Daoy (cell line): ENCODE measurements at places on chromosomes 12 and 14. TPM values are rescaled to one million over a fixed set of nuclear protein-coding genes. Genes with fewer than 3 reads are reported as not detected.

DNA sequence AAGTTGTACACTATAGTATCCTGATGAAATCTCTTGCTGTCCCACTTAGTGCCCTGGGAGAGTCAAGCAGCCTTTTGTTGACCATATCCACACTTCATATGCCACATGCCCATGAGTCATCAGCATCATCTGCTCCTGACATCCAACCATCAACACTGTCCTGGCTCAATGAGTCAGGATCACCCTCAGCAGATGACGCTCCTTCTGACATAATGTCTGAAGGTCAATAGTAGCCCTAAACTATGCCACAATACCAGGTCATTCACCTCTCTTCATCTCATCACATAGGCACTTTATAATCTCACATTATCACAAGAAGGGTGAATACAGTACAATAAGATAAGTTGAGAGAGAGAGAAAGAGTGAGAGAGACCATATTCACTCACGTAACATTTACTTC is 369.0 kb upstream of the FAR2 start:
- peak; percentile 43 for DNase-seq

GRCh38 chr14:73000073-73000472 is 26.8 kb downstream of the ZFYVE1 start:
- no peak for DNase-seq

DNA sequence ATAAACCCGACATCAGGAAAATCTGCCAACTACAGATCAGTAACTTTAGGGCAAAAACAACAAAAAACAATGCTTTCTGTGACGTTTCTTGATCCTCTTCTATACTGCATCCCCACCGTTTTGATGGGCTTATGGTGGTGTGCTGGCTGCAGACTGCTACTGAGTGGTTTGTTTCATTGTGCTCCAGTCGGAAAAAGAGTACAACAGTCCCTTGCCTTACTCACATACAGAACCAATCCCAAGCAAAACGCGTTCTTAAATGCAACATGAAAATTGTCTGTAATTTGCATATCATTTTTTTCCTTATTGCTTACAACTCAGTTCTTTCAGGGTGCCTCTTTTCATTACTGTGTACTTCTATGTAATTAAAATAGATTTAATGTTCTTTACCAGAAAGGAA is 2.3 kb downstream of the ETV6 start:
- DNase-seq, result no peak

DNA sequence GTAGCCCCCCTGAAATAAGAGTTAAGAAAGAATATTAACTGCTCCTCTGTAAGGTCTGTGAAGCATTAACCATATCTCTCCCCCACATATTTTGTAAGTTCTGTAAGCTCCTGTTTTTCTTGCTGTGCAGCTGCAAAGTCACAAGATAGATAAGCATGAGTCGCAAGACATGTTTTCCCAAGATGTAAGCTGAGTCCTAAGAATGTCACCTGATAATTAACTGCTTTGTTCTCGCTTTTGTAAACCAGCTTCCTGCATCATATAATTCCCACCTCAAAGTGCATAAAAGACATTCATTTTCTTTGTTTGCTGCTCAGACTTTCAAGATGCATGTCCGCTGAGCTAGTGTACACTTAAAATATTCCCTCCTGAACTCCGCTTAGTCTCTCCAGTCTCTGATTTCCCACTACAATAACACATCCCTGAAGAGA is 27.0 kb upstream of the PHC1 start:
- no peak for DNase-seq

GRCh38 chr12:95335948-95336347 is 118.3 kb downstream of the VEZT start:
- DNase-seq, result no peak

PAWR gene
- 72.0 and 87.3 TPM in 2 replicates for total RNA-seq

KTN1 gene
- 221 and 307 TPM in 2 replicates for total RNA-seq

ZDHHC22 gene
- total RNA-seq, result not detected in 2 replicates

KANSL2 gene
- 114 and 119 TPM in 2 replicates for total RNA-seq
